ENCODE measurements at places on chromosomes 7 and 10. TPM values are rescaled to one million over a fixed set of nuclear protein-coding genes. Genes with fewer than 3 reads are reported as not detected.

GRCh38 chr10:73537709-73538108 is 41.9 kb upstream of the PPP3CB start:
- DNase-seq, result no peak
- peaks cover 6% of the 10 kb centered on the region for H3K36me3 ChIP-seq
- no peaks in the 10 kb centered on the region for H3K4me1 ChIP-seq
- H3K4me3 ChIP-seq, result no peak overlapping the region
- H3K27me3 ChIP-seq, result no peaks in the 10 kb centered on the region

Gene TMEM139
- 18.4 TPM for total RNA-seq

GRCh38 chr10:61452151-61452651 is 980 bp downstream of the TMEM26 start:
- no peaks in the 10 kb centered on the region for H3K4me1 ChIP-seq
- no peak overlapping the region for H3K27ac ChIP-seq
- peak overlapping the region; percentile 35 for H3K4me3 ChIP-seq
- peaks cover 10% of the 10 kb centered on the region for H3K27me3 ChIP-seq

Gene ANXA11
- 271 TPM for total RNA-seq

DNA sequence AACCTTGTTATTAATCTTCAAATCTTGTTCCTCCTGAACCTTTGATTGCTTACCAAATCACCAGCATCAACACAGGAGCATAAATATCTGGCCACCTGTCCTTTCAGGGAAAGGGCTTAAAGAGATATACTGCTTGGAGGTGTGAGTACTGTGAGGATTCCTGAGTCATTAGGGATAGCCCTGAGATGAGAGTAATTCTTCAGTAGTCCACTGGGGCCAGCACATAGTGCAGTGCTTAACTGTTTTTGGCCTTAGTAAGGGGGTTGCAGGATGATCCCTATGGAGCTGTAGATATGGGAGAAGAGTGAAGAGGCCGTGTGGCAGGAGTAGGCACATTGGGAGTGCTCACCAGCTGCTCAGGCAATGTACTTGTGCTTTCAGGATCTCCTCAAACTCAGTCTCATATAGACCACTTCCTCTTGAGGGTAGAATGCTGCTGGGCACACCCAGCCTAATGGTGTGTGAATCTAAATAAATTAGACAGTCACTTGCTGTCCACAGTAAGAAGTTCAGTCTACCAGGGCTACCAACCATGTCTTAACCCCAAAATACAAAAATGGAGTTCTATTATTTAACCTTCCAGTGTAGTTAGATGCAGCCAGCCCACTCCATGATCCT is 26.5 kb upstream of the GPR141 start:
- H3K36me3 ChIP-seq, result no peaks in the 10 kb centered on the region
- no peak overlapping the region for H3K4me3 ChIP-seq
- H3K4me1 ChIP-seq, result no peaks in the 10 kb centered on the region
- no peak overlapping the region for H3K27ac ChIP-seq

- H3K4me1 ChIP-seq, result peaks cover 10% of the 10 kb centered on the region
- no peaks in the 10 kb centered on the region for H3K36me3 ChIP-seq
- no peak overlapping the region for H3K27ac ChIP-seq
- no peak overlapping the region for H3K4me3 ChIP-seq
- no peak for DNase-seq
These were observed 26.7 kb downstream of the TRIM8 start for GRCh38 chr10:102670871-102671434.

DNA sequence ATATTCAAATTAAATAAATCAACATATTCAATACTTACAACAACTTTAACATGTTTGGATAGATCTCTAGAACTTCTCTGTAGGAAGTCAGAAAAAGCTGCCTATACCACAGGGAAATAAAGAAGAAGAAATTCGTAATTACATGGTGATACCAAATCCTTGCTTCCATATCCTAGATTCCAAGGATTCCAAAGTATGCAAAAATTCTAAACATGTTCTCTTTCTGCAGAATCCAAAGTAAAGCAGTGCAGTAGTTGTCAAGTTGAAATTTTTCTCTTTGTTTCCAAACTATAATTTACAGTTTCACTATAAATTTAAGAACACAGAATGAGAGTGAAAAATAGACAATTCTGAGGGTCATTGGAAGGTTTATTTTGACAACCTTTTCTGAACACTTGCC is 233.7 kb upstream of the PTN start:
- H3K4me3 ChIP-seq, result no peak overlapping the region
- H3K4me1 ChIP-seq, result no peaks in the 10 kb centered on the region
- H3K27ac ChIP-seq, result no peak overlapping the region
- H3K27me3 ChIP-seq, result no peaks in the 10 kb centered on the region

Gene TEX36
- not detected for total RNA-seq

DNA sequence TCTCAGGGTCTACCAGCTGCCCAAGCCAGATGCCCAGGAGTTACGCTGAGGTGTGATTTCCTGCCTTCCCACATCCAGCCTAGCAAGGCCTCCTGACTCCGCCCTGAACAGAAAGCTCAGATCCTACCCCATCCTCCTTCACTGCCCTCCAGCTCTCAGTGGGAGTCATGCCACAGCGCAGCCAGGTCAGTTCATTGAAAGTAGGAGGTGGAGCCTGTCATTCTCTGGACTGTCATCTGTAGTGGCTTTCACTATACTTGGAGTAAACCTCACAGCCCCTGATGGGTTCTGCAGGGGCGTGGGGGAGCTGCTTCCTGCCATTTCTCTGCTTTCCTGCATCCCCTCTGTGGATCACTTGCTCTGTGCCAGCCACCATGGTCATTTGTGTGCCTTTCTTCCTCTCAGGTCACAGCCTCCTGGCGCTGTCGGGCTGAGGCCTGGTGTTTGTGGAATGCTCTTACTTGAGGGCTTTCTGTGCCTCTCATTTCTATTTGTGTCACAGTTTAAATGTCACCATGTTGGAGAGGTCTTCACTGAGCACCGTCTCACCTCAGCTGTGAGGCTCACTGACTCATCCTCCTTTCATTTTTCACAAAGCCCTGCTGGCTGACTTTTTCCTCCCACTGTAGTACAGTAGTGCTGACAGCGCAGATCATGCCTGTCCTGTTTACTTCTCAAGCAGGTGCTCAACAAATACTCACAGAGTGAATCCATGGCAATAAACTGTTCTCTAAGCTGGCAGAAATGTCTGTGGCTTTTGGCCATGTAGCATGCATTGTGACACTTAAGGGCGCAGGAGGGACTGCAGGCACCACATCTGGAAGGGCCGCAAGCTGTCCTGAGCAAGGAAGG is 61.0 kb upstream of the TMEM248 start:
- H3K36me3 ChIP-seq, result no peaks in the 10 kb centered on the region
- H3K27ac ChIP-seq, result no peak overlapping the region
- H3K4me3 ChIP-seq, result no peak overlapping the region
- DNase-seq, result no peak
- no peaks in the 10 kb centered on the region for H3K27me3 ChIP-seq
- no peaks in the 10 kb centered on the region for H3K4me1 ChIP-seq
